ENCODE measurements at places on chromosomes 16 and 17.

DNA sequence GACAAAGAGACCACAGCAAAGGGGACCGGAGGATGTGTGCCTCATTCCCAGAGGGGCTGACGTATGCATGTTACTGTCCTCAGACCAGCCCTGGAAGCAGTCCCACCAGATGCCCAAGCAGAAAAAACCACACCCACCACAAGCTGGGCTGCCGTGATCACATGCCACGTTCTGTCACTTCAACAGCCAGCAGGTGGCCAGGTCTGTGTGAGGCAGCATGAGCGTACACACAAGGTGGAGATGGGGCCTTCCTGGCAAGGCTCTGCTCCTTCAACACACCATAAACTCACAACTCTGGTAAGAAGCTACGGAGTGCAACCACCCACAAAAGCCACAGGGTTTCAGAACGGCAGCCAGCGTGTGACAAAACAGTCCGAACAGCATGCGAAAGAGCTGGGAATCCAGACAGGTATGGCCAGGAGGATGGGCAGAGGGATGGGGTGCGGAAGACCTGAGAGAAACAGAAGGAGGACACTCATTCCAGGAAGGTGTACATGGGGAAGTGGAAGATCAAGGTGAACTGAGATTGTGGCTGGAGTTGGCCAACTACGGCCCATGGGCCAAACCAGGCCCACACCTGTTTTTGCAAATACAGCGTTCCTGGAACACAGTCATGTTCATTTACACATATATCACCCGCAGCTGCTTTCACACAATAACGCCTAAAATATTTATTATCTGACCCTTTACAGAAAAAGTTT is 27.9 kb downstream of the MBTPS1 start:
- DNase-seq, result no peak

GRCh38 chr16:71369494-71369893 is 11.0 kb downstream of the CALB2 start:
- DNase-seq, result no peak

DNA sequence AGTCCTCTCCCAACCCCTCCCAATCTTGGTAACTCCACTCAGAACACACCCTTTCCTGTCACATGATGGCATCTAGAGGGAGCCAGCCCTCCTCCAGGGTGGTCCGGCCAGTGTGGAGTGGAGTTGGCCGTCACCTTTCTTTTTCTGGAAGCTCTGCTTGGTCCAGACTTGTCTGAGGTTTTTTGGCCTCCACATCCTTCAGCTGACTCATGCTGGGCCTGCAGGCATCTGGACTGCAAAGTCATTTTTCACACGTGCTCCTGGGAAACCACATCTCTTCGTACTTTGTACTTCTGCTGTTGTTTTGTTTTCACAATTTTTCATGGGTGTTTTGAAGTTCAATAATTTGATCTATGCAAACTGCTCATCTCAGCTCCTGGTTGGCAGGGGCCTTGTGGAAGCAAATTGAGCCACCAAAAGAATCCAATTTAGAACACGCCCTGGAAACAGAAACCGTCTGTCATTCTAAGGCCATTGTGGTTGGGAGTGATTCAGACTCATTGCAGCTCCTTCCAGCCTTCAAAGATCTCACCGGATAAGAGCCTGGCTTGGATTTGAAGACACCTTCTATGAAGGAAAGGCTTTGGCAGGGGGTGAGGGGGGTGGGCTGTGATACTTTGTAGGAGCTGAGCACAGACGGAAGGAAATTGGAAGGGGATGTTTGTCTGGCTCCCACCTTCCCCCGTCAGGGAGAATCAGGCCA is 42.4 kb upstream of the NF1 start:
- DNase-seq, result peak; percentile 98

DNA sequence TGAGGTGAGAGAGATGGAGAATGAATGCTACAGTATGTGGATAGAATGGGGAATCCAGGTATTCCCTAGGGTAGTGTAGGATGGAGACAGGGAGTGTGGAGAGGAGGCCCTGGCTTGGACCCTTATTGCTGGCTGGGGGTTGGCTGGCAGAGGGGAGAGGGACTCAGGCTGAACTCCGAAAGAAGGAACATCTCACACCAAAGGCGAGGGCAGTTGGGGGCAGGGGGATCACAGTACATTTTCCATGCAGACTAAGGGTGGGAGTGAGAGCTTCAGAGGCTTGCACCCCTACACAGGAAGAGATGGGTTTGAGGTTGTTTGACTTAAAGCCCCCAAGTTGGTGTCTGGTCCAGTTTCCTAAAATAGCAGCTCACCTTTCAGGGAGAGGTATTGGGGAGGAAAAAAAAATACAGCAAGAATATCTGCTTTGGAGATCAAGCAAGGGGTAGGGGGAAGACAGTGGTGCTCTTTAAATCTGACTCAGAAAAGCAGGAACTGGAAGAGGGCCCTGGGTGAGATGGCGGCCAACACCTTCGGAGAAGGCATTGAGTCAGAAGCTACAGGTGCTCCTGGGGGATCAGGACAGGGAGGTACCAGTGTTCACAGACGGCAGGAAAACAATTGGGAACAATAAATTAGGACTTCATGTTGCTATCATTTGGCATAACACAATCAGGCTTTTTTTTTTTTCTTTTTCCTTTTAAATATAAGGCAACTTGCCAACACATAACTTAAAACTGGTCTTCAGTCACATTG is 12.4 kb downstream of the TRAF4 start:
- no peak for DNase-seq

DNA sequence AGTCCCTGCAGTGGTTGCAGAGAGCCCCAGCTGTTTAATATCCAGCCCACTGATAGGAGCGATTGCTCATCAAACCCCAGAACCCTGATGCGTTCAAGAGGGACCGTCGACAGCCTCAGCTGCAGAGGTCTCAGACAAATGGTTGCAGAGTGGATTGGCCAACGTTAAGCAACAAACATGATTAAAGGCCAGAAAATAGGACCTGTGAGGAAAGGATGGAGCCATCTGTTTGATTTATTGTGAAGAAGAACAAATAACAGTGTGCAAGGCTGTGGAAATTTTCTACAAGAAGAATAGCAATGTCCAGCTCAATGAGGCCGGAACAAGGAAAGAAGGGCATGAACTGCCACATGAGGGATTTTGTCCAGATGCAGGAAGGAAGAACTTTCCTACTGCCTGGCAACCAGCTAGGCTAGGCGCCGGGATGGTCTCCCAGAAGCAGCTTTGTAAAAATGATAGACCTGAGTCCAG is 138.4 kb upstream of the DNAH9 start:
- DNase-seq, result no peak

- DNase-seq, result peak; percentile 12
Observed at GRCh38 chr17:5019475-5019956, 15.7 kb downstream of the SLC52A1 start.

- DNase-seq, result no peak
Observed at GRCh38 chr16:52103791-52104190, 443.2 kb downstream of the TOX3 start.

- DNase-seq, result peak; percentile 66
Observed at GRCh38 chr17:48579760-48580554, 1.8 kb upstream of the HOXB4 start.

DNA sequence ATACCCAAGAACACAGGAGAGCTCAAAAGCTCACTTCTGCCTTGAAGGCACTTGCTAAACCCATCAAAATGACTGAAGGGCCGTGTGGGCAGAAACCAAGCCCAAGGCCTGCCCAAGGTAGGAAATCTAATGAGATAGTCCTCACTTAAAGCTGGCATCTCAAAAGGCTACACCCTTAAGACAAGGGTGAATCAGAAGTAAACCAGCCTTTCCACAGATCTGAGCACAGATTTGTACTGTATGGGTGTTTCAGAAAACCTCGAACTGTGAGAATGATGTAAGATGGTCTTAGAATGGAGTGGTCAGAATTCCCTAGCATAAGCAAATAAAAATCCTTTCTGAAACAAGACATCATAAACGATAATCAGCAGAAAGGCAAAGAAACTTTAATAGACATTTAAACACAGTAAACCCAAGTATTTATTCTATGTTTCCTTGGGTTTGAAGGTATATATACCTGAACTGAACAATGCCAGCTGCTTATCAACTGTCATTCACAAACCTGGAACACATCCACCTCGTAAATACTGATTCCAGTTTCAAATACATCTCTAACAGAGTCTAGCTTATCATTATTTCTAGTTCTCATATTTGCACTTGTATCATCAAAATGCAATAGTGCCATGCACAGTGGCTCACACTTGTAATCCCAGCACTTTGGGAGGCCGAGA is 37.8 kb downstream of the GLG1 start:
- DNase-seq, result peak; percentile 47

DNA sequence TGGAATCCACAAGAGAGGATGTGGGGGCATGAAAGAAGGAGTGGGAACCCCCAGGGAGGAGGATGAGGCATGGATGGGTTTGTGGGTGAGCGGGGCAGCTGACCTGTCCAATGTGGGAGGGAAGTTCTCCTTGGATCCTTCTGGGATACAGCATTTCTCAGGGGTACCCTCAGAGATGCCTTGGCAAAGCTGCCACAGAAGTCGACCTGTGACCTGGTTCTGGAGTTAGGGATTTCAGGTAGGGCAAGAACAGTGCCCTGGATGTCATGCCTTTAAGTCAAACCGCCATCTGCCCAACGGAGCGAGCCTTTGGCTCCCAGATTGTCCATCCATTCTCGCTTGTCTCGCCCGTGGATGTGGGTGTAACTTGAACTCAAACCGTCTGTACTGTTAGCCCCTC is 30.0 kb downstream of the WSCD1 start:
- DNase-seq, result no peak

- DNase-seq, result no peak
Observed at GRCh38 chr17:65772989-65773388, 211.5 kb upstream of the AXIN2 start.

- DNase-seq, result peak; percentile 92
Observed at GRCh38 chr17:65561452-65562205, at the start of gene AXIN2. Gene AXIN2, minus strand, starts transcription at chr17:65561648. Its CDS starts 3,028 bp downstream, at chr17:65558620.

GRCh38 chr16:25693631-25694030 is 1.9 kb downstream of the HS3ST4 start:
- DNase-seq, result no peak

- peak; percentile 57 for DNase-seq
Observed at GRCh38 chr17:67520252-67520906, 143.3 kb downstream of the PITPNC1 start.

DNA sequence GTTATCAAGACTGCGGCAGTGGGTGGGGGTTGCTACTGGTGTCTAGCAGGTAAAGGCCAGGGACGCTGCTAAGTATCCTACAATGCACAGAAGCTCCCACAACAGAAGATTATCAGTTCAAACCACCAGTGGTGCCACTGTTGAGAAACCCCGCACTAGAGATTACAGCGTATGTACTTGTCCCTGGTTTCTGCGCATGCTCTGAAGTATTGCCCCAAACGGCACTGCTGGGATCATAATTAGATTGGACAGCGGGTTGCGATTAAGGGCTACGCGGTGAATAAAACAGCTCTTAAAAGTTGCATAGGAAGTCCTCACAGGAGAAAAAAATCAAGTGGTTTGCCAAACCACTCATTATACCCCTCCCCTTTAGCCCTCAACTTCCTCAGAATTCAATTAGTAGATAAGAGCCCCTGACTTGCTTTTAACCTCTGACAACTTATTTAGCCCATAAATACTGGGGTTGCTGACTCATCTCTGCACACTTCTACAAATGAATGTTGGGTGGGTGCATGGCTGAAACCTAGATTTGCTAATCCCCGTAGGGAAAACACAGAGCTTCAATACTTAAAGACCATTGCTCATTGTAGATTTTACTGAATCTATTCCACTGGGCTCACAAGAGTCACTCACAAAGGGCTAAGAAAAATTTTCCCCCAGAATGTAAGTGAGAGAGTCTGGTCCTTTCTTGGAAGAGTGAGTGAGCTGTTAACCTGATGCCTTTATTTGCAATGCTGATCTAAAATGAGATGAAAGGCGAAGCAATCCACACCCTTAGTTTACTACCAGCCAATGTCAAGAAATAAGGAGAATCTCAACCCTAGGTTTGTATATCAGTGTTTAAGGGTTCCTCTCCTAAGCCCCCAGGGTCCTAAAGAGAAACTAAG is 91.8 kb downstream of the RGS9 start:
- DNase-seq, result peak; percentile 58

- DNase-seq, result no peak
Observed at GRCh38 chr17:2889256-2889655, 93.0 kb downstream of the RAP1GAP2 start.

Data from fibroblast of upper back skin (primary cell).